ENCODE measurements at places on chromosomes 3 and 15.

DNA sequence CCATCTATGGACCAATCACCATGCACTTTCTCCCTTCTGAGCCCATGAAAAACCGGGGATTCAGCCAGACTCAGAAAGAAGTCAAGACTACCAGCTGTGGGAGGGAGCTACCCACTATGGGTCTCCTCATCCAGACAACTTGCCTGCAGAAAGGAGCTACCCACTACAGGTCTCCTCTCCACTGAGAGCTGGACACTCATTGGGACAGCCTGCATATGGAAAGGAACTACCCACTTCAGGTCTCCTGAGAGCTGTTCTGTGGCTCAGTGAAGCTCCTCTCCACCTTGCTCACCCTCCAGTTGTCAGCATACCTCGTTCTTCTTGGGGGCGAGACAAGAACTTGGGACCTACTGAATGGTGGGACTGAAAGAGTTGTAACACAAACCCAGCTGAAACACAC lies 22.3 kb upstream of the ZBED2 start:
- DNase-seq = no peak

- no peak for DNase-seq
These were observed 20.6 kb upstream of the MEX3B start for GRCh38 chr15:82066455-82066854.

- DNase-seq = no peak
These were observed 30.7 kb upstream of the TNIK start for GRCh38 chr3:171490901-171491300.

GRCh38 chr3:157406394-157406793 lies 30.3 kb upstream of the PTX3 start:
- DNase-seq = no peak

DNA sequence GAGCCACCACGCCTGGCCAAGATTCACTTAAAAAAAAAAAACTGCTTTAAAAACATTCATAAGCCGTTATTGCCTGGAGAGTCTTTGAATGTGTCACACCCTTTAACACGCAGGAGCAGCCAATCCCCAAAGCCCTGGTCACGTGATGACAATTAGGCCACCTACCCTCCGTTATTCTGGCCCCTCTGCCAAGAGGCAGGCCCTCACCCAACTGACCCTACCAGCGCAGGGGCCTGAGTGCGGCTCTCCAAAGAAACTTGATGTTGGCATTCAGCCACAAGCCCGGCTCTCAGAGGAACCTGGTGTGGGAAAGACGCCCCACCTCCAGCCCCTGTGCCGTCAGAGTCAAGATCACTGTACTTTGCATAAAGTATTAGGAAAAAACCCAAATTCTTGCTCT lies 11.6 kb upstream of the MUC4 start:
- no peak for DNase-seq

DNA sequence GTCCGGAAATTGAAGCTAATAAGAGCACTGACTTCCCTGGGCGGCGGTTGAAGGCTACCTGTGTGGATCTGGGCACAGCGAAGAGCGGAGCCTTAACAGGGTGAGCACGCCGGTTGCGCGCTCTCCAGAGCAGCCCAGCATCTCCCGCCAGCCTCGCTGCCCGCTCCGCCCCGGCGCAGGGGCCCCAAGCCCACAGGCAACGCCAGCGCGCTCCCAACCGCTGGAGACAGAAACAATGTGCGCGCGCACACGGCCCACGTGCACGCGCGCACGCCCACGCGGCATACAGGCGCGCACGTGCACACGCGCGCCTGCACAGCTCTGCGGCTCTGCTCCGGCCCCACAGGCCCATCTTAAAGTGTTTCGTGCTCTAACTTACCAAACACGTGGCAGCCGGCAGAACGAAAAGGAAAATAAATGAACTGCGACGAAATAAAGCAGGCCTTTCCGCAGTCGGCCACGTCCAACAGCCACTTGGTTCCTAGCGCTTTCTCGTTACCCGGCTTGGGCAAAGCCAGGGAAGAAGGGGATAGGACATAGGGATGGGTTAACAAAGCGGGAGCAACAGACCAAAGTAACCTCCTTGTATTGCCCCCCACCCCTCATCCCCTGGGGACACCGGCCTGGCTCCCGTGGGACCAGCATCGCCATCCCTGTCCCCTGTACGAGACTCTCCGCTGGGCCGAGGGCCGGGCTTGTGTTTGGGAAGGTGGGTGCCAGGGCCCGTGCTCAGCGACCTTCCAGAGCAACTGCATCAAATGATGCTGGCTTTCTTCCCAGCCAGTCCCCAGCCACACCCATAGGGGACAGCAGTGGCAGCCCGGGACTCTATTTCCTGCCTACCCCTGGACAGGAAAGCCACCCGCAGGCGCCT lies 203.7 kb downstream of the ABHD5 start:
- no peak for DNase-seq

DNA sequence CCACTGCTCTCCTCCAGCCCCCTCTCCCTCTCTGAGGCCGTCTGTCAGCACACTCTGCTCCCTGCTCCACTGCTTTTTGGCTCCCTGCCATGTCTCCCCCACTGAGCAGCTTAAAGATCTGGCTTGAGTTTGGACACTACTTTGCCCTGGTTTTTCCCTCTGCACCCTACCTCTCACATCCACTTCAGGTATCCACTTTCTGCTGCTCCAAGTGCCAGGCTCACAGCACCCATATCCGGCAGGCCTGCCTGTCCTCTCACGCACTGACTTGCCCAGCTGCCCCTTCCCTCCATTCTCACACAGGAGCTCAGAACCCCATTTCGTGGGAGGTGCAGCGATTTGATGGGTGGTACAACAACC lies 3.7 kb downstream of the DUOX1 start:
- DNase-seq = no peak

GRCh38 chr3:166484470-166484869 lies 647.2 kb upstream of the BCHE start:
- DNase-seq = no peak

DNA sequence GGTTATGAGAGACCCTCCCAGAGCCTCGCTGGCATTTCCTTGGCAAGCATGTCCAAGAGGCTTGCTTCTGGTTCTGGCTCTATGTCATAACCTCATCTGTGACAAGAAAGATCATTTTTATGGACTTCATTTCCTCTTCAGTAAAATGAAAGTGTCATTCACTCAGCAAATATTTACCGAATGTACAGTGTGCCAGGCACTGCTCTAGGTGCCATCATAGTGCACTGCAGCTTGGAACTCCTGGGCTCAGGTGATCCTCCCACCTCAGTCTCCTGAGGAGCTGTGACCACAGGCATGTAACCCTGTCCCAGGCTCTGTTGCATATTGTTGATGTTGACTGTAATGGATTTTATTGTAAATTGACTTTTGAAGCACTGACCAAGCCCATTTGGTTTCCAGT lies 18.7 kb upstream of the ITPKA start:
- no peak for DNase-seq

GRCh38 chr3:112763258-112763657 lies 83.4 kb downstream of the CD200R1L start:
- no peak for DNase-seq

DNA sequence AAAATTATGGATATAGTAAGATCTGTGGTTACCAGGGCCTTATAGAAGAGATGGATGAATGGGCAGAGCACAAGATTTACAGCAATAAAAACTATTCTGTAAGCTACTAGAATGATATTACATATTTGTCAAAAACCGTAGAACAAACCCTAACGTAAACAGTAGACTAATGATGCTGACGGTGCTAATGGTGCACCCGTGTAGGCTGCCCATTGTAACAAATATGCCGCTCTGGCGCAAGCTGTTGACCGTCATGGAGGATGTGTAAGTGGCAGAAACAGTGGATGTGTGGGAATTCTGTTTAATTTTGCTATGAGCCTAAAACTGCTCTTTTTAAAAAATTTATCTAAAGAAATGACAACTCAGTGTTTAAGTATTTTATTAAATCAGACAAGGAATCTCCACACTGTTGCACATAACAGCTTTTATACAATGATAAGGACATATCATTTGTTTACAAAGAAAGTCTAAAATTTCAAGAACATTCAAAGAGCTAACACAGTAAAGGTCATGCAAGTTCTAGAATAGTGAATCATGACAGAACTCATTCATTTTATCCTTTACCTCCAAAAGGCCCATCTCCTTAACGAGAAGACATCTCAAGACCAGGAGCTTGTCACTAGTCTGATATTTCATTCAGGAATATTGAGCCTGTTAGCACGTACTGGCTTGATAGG lies 32.8 kb downstream of the TFRC start:
- no peak for DNase-seq

DNA sequence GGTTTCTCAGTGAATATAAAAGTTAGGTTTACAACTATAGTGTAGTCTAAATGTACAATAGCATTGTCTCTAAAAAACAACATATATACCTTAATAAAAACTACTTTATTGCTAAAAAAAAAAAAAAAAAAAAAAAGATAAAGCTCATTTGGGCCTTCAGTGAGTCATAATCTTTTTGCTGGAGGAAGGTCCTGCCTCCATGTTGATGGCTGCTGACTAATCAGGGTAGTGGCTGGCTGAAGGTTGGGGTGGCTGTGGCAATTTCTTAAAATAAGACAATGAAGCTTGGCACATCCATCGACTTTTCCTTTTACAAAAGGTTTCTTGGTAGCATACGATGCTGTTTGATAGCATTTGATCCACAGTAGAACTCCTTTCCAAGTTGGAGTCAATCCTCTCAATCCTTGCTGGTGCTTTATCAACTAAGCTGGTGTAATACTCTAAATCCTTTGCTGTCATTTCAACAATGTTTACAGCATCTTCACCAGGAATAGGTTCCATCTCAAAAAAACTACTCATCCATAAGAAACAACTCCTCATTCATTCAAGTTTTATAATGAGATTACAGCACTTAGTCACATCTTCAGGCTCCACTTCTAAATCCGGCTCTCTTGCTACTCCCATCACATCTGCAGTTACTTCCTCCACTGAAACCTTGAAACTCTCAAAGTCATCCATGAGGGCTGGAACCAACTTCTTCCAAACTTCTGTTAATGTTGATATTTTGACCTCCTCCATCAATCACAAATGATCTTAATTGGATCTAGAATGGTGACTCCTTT lies 13.3 kb downstream of the ZNF280D start:
- no peak for DNase-seq

GRCh38 chr3:80408030-80408721 lies 640.4 kb upstream of the ROBO1 start:
- no peak for DNase-seq

- no peak for DNase-seq
These were observed 170.6 kb downstream of the FAM43A start for GRCh38 chr3:194856296-194856695.

GRCh38 chr15:63364399-63365272 lies 17.0 kb downstream of the CA12 start:
- no peak for DNase-seq

GRCh38 chr15:100763835-100764750 lies 115.5 kb upstream of the ALDH1A3 start:
- no peak for DNase-seq

DNA sequence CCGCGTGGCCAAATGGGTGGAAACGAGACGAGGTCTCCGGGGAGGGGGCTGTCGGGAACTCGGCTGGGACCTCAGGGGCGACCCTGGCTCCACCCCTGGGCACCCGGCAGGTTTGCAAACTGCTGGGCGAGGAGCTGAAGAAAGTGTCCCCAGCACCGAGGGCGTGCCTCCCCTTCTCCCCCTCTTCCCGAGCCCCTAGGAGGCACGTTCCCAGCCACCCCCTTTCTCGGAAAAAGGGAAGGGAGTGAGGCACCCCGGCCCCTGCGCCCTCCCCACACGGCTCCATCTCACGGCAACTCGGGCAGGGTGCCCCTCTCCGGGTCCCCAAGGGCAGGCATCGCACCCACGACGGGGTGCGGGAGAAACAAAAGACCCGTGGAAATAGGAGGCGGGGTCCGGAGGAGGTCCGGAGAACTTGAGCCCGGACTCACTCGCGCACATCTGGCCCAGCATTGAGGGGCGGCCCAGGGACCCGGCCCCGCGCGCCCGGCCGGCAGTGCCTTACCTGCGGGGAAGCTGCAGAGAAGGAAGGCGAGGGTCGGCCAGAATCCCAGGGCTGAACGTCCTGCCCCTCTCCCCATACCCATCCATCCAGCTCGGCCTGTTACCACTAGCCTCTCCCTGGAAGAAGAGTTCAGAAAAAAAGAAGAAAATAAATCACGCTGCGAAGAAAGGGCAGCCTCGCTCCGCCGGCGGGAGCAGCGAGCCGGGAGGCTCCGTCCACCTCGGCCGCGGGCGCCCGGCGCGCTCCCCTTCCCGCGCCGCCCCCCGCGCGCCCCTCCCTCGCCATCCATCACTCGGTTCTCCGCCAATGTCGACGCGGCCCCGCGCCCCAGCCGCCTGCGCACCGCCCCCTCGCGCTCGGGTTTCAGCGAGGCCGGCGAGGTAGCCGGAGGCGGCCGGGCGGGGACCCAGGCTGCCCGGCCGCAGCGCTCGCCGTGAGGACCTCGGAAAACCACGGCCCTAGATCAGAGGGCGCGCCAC lies 16.3 kb downstream of the RGMA start:
- DNase-seq = no peak

- no peak for DNase-seq
These were observed 1132.8 kb downstream of the OTOL1 start for GRCh38 chr3:162629372-162629771.

GRCh38 chr15:27220199-27220598 lies 249.2 kb downstream of the GABRG3 start:
- no peak for DNase-seq

GRCh38 chr3:169841171-169841570 lies 28.5 kb upstream of the LRRC34 start:
- DNase-seq = no peak

GRCh38 chr15:82172506-82172905 lies 90.0 kb downstream of the EFL1 start:
- DNase-seq = no peak

DNA sequence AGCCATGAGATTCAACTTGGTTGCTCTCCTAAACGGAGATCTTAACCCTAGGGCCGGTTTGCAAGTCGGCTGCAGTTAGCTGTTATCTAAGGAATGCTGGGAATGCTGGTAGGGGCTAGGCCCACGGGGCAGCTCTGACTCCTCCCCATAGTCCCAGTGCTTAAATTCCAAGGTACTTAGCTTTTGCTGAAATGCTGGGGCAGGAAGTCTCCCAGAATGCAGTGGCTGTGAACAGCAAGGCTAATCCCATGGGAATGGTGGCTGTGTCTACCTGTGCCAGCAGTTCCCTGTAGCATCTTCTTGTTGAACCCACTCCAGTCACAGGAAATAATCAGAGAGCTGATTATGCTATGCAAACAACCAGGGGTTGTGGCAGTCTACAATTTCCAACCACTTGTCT lies 102.5 kb upstream of the TJP1 start:
- peak; percentile 13 for DNase-seq

GRCh38 chr3:169662843-169663160 lies 710 bp downstream of the MECOM start:
- no peak for DNase-seq

- DNase-seq = no peak
These were observed 43.0 kb downstream of the FBN1 start for GRCh38 chr15:48602358-48603122.

GRCh38 chr3:126312341-126312740 lies 44.9 kb downstream of the KLF15 start:
- DNase-seq = no peak
